ENCODE measurements at places on chromosomes 16 and 17. TPM values are rescaled to one million over a fixed set of nuclear protein-coding genes. Genes with fewer than 3 reads are reported as not detected.

The MED9 gene
- 42.6 TPM for total RNA-seq

The ABCA6 gene
- total RNA-seq: 16.4 TPM

DNA sequence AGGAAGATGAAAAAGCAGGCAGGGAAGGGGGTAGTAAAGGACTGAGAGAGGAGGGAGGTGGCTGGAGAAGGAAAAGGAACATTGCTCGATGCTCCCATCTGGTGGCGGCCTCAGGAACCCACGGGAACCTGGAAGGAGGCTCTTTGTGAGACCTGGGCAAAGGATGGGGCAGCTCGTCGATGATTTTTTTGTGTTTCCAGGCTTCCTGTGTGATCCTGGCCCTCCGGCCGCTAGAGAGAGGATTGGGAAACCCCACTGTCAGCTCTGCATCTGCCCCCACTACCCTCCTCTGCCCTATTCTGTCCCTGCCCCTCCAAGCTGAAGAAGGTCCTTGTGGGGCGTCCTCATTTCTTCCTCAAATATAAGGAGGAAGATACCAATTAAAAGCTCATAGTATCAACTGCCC is 6.6 kb downstream of the WFIKKN2 start:
- DNase-seq: peak; percentile 80

- DNase-seq: no peak
Observed at GRCh38 chr17:77694391-77695363, 263.8 kb upstream of the TNRC6C start.

GRCh38 chr16:67843343-67843765 is 1.2 kb downstream of the THAP11 start:
- DNase-seq: no peak

GRCh38 chr17:10107316-10108165 is 90.9 kb downstream of the GAS7 start:
- DNase-seq: no peak

- DNase-seq: no peak
Observed at GRCh38 chr16:832652-833336, 32.3 kb upstream of the GNG13 start.
